ENCODE measurements at places on chromosomes 2 and 18. TPM values are rescaled to one million over a fixed set of nuclear protein-coding genes. Genes with fewer than 3 reads are reported as not detected.

- no peak for DNase-seq
Observed at GRCh38 chr2:200155652-200156051, 150.8 kb upstream of the SPATS2L start.

GRCh38 chr2:54239427-54239826, 16.6 kb downstream of the TSPYL6 start:
- DNase-seq = no peak

Gene VPS54
- 35.6 TPM for total RNA-seq

DNA sequence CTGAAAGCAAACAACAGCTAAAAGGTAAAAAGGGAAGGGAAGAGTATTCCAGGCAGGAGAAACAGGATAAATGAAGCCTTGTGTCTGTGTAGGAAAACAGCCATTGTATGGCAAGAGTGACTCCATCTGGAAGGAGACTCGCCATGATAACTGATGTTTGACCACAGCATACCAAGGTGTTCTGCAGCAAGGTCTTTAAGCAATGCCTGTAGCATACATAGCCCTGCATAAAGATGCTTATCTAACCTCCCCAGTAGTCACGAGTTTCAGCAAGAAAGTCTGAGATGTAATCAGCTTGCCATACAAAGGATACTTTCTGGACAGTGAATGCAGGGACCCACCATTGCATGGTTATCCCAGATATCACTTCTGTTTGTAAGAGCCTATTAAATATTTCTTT, 11.9 kb upstream of the CCNT2 start:
- no peak for DNase-seq

Gene TMEM178A
- total RNA-seq = 11.9 TPM

Gene FRZB
- total RNA-seq = 13.0 TPM

GRCh38 chr2:73489053-73489452, 103.4 kb downstream of the ALMS1 start:
- DNase-seq = no peak

DNA sequence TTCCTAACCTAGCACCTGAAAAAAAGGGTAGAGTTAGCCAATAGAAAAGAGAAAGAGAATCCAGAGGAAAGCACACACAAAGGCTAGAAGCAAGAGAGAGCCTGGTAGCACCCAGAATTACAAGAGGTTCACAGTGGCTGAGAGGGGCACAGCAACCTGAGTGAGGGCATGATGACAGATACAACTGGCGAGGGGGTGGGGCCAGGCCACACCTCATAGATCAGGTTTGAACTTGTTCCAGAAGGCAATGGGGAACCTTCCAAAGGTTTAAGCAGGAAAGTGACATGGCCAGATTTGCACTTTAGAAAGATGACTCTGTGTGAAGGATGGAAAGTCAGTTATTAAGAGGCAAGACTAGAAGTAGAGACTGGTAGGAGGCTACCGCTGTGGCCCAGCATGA, 148.0 kb downstream of the TTC32 start:
- no peak for DNase-seq

Gene R3HDM1
- 48.1 TPM for total RNA-seq

Gene SCN1A
- 0.66 TPM for total RNA-seq

DNA sequence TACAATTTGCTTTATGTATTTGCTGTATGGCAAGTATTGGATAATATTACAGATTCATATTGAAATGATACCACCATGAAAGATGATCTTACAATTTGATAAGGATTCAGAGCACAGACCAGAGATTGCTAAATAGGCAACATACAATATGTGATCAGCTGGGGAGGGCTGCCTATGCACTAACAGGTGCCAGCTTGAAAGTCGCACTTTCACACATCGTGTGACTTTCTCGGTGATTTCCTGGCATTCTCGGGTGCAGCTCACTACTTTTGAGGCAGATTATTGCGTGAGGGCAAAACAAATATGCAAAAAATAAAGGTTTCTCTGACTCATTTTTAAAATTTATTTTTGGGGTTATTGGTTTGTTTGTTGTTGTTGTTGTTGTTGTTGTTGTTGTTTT, 36.0 kb downstream of the RBMS1 start:
- no peak for DNase-seq

- no peak for DNase-seq
Observed at GRCh38 chr2:122323927-122324326, 568.5 kb downstream of the TSN start.

Gene CDH19
- total RNA-seq = not detected

- DNase-seq = no peak
Observed at GRCh38 chr2:37645362-37645761, 26.1 kb downstream of the CDC42EP3 start.

- DNase-seq = no peak
Observed at GRCh38 chr2:158772306-158773078, 22.6 kb upstream of the DAPL1 start.

Gene SERPINB4
- not detected for total RNA-seq

GRCh38 chr2:238682536-238682935, 165.3 kb upstream of the TWIST2 start:
- no peak for DNase-seq

Gene UCN
- total RNA-seq = 3.1 TPM

DNA sequence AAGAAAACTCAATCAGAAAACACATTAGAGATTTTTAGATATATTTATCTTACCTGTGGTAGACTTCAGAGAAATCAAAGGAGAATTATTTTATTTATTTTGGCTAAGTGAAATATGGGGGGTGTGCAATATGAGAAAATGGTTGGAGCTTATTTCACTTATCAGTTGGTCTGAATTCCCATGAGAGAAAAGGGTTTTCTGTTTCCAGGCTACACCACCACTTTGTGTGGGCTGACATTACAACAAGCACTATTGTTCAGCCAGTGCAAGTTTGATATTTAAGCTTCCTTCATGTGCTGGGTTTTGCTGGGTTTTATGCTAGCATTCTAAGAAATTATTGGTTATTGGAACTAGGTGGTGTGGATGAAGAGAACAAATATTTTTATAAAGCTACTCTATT, 33.5 kb downstream of the RMND5A start:
- DNase-seq = no peak

Gene LHCGR
- not detected for total RNA-seq
